Kidney epithelial cell (primary cell): ENCODE measurements at places on chromosomes 4 and X. TPM values are rescaled to one million over a fixed set of nuclear protein-coding genes. Genes with fewer than 3 reads are reported as not detected.

Gene GPR82
- not detected in 2 replicates for total RNA-seq

Gene HTR2C
- not detected in 2 replicates for total RNA-seq

Gene DCAF12L2
- total RNA-seq: 0.63 and 1.2 TPM in 2 replicates

Gene CHRDL1
- 5.6 and 7.5 TPM in 2 replicates for total RNA-seq

Gene GPR34
- total RNA-seq: not detected in 2 replicates

Gene GATA1
- not detected in 2 replicates for total RNA-seq

Gene ADH1A
- total RNA-seq: not detected in 2 replicates

Gene XAGE1A
- total RNA-seq: not detected in 2 replicates
